Kasumi-1 (cell line): ENCODE measurements at places on chromosomes 11 and 22.
A peak's percentile ranks its signal among the peaks of the same experiment; 100 is the strongest.

DNA sequence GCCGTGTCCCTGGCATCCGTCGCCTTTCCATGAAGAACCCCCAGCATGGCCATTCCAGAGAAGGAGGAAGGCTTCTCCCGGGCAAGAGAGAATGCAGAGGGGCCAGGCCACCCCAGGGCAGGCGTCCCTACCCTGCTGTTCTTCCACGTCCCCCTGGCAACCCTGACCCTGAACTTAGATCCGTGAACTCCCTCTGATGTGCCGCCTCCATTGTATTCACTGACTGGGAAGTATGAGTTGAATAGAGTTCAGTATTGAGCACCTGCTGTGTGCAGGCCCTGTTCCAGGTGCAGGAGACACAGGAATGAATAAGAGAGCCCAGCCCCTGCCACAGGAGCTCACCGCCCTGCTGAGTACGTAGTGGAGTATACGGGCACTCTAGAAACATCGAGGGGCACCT is 29.1 kb upstream of the RELT start:
- no peak for DNase-seq

- no peak for DNase-seq
These were observed 8.5 kb downstream of the DENND6B start for GRCh38 chr22:50318356-50318697.

DNA sequence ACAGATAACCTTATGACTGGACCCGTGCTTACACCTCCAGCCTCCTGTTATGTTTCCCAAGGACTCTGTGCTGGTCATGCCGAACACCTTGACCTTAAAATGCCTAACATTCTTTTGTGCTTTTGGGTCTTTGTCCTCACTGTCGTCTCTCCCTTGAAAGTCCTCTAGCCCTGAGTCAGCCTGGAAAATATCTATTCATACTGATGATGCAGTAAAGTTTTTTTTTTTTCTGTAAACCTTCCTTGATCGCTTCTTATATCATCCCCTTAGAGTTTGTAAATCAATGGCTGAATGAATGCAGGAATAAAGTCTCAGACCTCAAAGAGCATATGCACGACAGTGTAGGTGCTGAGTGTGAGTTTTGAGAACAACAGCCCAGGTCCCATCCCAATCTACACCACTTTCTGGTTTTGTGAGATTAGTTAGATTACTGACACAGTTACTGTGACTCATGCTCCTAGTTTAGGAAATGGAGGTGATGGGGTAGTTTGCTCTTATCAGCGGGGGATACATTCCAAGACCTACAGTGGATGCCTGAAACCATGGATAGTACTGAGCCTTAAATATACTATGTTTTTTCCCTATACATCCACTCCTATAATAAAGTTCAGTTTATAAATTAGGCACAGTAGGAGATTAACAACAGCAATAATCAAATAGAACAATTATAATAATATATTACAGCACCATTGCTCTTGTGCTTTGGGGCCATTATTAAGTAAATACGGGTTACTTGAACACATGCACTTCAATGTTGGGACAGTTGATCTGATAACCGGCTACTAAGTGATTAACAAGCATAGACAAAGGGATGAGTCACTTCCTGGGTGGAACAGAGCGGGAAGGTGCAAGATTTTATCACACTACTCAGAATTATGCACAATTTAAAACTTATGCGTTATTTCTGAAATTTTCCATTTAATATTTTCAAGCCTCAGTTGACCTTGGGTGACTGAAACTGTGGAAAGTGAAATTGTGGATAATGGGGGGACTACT is 8.6 kb downstream of the TCN1 start:
- DNase-seq = peak; percentile 2

DNA sequence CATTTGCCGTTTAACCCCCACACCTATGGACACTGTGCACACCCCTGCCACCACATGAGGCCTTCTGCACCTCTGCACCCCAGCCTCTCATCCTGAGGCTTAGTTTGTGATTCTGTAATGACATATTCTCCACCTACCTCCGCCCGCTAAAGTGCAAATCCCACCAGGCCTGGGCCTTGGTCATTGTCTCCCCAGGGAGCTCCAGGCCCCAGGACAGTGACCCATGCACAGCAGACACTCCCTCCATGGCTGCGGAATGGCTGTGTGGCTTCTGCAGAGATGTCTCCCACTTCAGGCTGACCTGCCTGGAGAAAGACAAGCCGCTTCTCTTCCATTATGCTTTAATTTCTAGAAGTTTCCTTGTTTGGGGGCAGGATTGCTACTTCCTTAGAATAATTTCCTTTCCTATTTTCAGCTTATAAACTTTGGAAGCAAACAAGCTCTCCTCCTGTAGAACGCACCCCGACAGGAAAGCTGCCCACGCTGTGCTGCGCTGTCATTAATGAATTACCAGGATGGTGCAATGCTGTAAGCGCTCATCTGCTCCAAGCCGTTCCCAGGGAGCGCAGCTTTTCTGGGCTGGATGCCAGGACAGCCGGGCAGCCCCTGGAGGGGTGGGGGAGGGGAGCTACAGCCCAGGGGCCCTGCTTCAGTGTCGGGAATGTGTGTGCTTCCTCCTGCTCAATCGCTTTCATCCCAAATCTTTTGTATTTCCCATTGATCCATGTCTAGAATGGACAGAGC is 618.0 kb downstream of the BRD1 start:
- no peak for DNase-seq

DNA sequence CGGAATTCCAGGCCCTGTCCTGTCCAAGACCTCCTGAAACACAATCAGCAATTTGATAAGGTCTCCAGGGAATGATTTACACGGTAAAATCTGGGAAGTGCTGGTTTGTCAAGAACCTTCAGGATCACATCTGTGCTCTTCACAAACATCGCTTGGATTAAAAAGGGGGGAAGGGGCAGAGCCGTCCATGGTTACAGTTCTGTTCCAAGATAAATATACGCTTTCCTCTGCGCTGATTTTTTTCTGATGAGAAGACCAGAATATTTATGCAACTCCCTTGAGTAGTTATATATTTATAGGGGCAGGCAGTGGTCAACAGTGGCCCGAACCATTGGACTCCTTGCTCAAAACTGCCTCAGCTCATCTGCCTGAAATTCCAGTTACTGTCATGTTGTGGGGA is 9.2 kb upstream of the APOL5 start:
- no peak for DNase-seq

- DNase-seq = peak; percentile 49
These were observed 83.2 kb upstream of the GAL start for GRCh38 chr11:68601147-68601546.

DNA sequence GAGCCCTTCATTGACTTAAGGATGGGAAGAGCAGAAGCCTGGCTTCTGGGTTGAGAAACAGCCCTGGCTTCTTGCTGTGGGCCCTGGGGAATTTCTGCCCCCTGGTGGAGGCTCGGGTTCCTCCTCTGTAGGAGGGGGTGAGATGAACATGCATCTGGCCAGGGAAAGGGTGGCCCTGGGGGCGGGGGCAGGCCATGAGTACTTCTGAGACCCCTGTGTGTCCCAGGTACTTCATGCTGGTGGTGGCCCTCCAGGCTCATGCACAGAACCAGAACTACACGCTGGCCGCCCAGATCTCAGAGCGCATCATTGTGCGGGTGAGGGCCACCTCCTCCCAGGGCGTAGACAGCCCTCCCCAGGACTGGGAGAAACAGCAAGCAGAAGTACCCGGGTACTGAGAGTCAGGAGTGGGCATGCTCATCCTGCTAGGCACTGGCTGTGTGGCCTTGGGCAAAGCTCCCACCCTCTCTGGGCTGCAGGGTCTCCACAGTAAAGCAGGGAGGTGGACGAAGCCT is 15.8 kb downstream of the TMEM258 start:
- DNase-seq = peak; percentile 51

DNA sequence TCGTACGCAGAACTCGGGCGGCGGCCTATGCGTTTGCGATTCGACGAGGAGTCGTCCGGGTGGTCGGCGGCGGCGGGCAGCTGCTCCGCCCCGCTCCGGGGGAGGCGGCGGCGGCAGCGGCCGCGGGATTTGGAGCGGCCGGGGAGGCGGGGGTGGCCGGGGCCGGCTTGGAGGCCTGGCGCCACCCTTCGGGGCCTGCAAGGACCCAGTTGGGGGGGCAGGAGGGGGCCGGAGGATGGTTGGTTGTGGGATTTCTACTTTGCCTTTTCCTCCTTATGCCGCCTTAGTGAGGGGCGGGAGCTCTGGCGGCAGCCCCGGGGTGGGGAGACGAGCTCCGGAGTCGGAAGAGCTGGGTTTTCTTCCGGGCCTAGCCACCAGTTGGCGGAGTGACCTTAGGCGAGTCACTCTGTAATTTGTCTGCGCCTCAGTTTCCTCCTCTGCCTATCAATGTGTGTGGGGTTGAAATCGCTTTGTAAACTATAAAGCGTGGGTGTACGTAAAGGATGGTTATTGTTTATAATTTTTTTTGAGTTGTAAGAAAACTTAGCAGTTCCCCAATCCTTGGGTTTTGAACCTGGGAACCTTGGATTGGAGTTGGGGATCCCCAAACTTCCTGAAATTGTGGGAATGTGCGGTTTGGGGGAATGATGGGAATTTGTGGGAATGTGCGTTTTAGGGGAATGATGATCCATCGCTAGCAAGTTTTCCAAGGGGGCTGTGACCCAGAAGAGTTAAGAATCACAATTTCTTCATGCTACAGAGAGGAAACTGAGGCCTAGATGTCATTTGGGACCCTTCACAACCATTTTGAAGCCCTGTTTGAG is 679 bp downstream of the TUG1 start:
- peak; percentile 27 for DNase-seq

DNA sequence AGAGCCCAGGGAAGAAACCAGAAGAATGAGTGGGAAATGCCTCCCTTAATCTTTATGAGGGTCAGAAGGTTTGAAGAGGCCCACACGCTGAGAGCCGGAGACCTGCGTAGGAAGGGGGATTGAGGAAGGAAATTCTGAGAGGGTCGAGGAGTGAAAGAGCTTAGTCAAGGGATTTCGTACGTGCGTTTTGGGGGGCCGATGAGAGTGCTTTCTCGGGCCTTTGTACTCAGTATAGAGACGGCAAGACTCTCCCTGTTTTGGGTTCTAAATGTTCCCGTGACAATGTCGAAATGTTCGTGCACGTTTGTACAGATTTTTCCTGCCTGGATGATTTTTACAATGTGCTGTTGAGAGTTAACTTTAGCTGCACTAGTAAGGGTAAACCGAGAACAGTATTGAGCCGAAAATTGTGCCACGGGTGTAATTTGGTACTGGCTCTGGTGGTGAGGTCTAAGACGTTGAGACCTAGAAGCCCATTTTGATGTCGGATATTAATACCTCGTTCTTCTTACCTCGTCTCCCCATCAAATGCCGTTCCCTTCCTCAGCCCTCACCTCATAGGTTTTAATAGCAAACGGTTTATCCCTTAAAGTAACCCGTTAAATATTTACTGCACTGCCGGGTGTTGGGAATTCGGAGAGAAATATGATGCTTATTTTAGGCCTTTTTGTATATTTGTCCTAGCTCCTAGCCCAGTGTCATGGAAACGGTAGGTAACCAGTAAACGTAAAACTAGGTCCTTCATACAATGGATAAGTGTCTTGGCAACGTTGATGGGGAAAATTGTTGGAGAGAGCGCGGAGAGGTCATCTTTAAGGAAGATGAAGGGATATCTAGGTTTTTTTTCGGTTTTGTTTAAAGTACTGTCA is 734 bp downstream of the C11orf58 start:
- peak; percentile 44 for DNase-seq

DNA sequence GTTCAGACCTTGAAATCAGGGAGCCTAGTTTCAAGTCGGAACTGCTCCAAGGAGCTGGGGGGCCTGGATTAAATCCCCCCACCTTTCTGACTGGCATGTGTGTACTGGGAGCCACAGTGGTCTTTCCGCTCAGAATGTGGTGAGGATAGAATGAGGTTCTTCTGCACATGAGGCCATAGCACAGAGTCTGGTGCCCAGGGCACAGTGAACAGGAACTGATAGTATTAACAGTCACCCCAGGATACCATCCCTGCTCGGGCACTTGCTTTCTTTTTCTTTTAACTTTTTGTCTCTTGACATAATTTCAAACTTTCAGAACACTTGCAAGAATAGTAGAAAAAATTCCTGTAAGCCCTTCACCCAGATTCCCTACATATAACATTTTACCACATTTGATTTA is 28.8 kb downstream of the LMO1 start:
- no peak for DNase-seq

GRCh38 chr11:95944623-95945022 is 20.7 kb upstream of the MTMR2 start:
- no peak for DNase-seq

DNA sequence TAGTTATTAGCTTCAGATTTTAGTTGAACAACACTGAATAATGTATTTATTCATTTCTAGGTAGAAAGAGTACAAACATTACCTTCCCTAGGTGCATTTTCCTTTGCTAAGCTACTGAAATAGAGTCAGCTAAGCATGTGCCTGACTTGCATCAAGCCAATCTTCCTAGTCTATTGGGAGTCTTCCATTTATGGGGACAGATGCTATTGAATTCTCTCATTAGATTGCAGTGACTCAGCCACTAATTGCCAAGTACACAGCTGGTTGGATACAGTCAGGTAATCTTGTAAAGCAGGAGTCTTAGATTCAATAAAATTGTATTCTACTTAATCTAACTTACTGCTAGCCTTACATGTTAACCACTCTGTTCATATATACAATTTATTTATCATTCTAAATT is 55.2 kb upstream of the RPS13 start:
- DNase-seq = no peak

DNA sequence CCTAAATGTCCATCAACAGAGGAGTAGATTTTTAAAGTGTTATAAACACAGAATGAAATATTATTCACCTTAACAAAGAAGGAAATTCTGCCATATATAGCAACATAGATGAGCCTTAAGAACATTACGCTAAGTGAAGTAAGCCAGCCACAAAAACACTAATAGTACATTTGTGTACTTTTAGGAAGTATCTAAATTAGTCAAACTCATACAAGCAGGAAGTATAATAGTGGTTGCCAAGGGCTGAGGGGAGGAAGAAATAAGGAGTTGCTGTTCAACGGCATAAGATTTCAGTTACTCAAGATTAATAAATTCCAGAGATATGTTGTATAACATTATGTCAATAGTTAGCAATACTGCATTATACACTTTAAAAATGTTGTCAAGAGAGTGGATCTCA is 181.7 kb upstream of the ZC3H12C start:
- peak; percentile 62 for DNase-seq

GRCh38 chr11:92980312-92980711 is 10.9 kb downstream of the MTNR1B start:
- DNase-seq = no peak

DNA sequence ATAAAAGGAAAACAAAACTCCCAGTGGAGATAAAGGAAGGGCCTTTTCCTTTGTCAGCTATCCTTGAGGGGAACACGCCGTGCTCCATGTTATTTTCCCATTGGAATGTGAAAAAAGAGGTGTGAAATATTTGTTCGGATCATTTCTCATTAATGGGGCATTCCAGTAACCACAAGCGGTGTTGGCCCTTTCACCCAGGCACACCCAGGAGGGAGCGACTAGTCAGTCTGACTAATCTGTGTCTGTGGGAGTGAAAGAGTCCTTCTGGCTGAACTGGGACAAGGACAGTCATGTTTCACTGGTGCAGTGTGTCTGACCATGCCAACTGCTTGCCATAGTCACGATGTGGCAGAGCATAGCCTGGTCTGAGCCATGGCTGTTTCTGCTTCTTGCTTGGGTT is 13.0 kb upstream of the MYEOV start:
- no peak for DNase-seq
